ENCODE measurements at places on chromosomes 5 and 9.

DNA sequence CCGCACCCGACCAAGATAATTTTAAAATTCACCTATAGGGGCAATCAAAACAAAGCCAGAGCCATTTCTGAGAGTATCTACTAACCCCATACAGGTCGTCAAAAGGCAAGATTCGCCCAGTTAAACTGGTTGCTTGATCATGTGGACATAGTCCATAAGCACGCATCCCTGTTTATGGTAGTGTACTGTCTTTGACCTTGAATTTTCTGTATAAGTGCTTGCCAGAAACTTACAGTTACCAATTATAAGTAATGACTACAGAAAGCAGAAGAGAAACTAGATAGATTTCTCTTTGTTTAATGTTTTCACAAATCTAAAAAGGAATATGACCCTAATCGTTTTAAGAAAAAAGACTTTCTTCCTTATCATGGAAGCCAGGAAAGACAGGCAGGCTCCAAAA, 25.6 kb downstream of the SLC31A1 start:
- no peak for DNase-seq

- no peak for DNase-seq
Measured at GRCh38 chr5:1003296-1003937, 5.2 kb upstream of the NKD2 start.

- no peak for DNase-seq
Measured at GRCh38 chr9:121240472-121241135, 27.4 kb upstream of the GSN start.

GRCh38 chr9:86353655-86354010, 577 bp downstream of the TUT7 start:
- DNase-seq = no peak

GRCh38 chr5:80619086-80619485, 35.4 kb upstream of the MSH3 start:
- no peak for DNase-seq
